ENCODE measurements at places on chromosomes 6 and 20.

DNA sequence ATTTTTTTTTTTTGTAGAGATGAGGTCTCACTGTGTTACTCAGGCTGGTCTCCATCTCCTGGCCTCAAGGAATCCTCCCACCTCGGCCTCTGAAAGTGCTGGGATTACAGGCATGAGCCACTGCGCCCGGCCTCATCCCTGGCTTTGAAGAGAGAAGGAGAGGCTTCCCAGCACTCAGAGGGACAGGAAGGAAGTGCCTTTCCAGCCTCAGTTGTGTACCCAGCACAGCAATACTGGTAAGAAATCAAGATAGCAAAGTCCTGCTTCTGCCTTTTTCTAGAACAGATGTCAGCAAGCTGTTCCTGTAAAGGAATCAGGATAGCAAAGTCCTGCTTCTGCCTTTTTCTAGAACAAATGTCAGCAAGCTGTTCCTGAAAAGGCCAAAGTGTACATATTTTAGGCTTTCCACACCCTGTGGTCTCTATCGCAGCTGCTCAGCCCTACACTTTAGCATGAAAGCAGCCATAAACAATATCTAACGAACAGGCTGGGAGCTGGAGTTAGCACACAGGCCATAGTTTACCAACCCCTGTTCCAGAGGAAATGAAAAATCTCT is 6.3 kb upstream of the PLTP start:
- DNase-seq = no peak

GRCh38 chr6:3875486-3875885 is 26.3 kb downstream of the FAM50B start:
- no peak for DNase-seq

DNA sequence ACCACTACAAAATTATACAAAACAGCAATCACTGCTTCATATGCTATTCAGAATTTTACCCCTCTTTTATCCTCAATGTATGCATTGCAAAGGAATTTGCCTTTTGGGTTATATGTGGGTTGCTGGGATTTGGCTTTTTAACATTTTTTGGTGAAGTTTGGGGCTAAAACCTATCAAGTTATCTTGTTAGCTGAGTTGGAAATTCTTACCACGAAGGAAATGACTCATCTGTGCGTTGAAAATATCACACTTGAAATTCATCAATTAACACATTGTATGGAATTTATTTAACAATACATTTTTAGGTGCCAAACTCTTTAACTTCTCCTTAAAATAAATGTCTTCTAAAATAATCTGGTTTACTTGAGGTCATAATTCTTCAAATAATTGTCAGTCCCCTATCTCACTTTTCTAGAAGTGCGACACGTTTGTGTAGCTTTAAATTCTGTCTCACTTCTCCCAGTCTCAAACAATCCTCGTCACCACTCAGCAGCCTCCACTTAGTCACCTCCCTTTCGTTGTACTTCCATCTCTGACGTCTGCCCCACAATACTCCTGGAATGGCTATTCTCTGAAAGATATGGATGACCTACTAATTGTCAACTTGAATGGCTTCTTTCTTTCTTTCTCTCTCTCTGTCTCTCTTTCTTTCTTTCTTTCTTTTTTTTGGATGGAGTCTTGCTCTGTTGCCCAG is 88.5 kb downstream of the PHACTR1 start:
- DNase-seq = no peak

DNA sequence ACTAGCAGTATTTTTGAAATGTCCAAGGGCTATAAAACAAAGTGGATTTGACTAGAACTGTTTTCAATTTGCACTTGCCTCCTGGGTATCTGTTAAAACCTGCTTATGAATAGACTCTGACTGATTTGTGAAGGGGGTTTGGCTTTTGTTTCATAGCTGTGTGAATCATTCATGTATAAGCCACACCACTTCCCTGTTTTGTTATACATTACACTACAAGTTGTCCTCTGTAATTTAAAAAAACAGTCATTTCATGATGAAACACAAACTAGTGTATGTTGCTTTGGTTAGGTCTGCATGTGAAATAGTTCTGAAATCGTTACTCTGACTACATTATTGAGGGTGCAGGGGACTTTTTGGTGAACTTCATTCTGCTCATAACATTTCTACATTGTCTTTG is 121.7 kb downstream of the NKAIN2 start:
- DNase-seq = no peak

GRCh38 chr20:40587038-40587437 is 102.0 kb downstream of the MAFB start:
- DNase-seq = no peak

GRCh38 chr6:18507018-18507415 is 119.9 kb downstream of the RNF144B start:
- no peak for DNase-seq

DNA sequence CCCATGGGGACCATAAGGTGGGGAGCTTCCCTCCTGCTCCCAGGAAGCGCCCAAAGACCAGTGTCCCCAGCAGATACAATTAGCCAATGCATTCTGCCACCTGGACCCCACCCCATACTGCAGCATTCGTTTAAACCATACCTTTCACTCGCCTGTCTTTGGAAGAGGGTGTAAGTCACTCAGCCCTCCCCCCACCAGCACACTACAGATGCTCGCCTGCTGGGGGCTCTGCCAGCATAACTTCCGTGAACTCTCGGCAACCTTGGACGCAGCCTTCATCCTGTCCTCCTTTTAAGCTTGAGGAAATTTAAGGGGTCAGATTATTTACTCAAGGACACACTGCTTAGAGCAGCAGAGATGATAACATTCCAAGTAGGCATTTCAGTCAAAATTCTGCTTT is 94.4 kb upstream of the NAA20 start:
- DNase-seq = no peak

GRCh38 chr6:3360727-3361045 is 96.2 kb downstream of the SLC22A23 start:
- no peak for DNase-seq

DNA sequence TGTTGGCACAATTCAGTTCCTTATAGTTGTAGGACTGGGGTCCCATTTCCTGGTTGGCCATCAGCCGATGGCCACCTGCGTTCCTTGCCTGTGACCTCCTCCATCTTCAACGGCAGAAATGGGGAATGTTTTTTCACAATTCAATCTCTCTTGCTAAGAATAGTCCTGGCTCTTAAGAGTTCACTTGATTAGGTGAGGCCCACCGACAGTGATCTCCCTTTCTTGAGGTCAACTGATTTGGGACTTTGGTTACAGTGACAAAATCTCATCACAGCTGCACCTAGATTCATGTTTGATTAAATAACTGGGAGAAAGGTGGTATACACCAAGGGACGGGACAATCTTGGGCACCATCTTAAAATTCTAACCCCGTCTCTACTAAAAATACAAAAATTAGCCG is 139.1 kb upstream of the DTNBP1 start:
- no peak for DNase-seq
